T-helper 1 cell (primary cell): ENCODE measurements at places on chromosomes 16 and 17.

- DNase-seq = peak; percentile 75
Measured at GRCh38 chr17:6427279-6427781, 7.6 kb downstream of the AIPL1 start.

DNA sequence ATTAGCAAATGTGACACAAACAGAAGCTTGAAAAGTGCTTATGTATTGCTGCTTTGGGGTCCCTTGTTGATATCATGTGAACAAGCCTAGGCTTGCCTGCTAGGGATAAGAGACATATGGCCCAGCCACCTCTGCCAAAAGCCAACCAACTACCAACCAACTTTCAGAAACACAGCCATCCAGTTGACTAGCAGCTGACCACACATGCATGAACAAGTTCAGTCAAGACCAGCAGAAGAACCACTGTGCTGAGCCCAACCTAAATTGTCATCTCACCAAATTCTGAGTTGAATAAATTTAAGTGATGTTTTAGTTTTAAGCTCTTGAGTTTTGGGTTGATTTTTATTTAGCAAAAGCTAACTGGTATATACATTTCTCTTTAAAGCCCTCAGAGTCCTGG lies 3.5 kb downstream of the ERN2 start:
- no peak for DNase-seq

DNA sequence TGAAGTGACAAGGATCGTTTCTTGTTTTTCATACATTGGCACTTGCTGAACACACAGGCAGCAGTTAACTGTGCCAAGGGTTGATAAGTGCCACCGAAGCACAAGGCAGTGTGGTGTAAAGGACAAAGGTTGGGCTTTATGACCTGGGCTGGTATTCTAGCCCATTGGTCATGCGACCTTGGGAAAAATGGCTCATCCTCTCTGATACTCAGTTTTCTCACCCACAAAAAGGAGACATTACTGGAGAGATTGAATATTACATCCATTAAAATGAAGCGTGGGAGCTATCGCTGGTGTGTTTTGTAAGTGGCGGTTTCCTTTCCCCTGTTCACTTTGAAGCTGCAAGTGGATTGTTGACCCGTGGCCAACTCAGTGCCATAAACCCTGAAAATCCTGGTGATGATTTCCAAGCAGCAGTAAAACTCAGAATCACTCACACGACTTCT lies 216.9 kb downstream of the HAPSTR1 start:
- DNase-seq = no peak

DNA sequence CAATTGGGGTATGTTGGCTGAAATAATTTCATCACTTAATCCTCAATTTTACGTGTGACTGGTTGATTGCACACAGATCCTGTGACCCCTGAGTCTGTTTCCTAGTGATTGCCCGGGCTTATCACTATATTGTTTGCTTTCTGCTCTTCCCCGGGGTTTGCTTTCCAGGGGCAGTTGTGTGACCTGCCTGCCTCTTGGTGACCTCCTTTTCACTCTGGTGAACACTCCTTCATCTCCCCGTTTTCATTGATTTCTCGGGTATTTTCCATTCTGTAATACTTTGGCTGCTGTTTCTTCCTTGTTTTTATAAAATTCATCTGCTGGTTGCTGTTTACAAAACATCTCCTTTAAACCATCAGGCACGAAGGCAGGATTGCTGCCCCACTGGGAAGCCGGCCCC lies 36.0 kb downstream of the NTN1 start:
- no peak for DNase-seq

GRCh38 chr16:69523566-69524305 lies 42.0 kb upstream of the NFAT5 start:
- DNase-seq = no peak

DNA sequence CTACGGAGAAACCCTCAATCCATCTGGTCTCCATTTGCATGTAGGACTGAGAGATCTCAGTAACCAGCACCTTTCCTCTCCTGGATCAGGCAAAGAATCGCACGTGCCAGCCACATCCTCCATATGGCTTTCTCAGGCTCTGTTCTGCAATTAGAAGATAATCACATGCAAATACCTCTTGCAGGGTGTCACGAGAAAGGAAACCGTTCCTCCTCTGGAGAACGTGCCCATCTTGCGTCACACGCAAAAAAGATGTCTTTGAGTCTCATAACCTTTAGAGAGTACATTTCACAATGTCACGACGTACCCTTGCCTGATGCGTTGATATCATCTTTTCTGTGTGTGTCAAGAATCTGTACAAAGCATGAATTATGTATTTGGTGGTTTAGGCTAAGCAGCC lies 36.2 kb upstream of the DNAH17 start:
- DNase-seq = no peak

- peak; percentile 59 for DNase-seq
Measured at GRCh38 chr16:2486645-2487516, 12.0 kb downstream of the TBC1D24 start.

DNA sequence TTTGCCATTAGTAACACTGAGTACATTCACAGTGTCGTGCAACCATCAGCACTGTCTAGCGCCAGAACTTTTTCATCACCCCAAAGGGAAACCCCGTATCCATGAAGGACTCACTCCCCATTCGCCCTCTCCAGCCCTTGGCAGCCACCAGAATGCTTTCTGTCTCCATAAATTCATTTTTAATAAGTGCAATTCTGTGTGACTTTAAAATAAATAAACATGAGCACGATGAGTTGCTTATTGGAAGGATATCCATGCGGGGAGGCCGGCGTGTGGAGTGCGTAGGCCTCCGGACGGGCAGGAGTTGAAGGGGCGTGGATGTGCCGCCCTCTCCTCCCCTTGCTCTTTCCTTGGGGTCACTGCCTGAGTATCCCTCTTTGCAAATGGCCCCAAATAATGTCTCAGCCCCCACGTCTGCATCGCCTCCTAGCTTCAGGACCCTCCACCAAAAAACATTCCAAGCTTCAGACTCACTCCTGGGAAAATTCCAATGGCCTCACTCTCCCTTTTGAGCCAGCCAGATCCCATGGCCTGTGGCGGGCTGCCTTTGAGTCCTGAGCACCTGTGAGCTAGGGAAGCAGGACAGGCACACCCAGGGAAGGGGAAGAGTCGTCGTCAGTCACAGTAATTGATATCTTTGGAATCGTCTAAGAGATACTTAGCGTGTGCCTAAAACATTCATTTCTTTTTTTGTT lies 306.3 kb downstream of the SEC14L1 start:
- no peak for DNase-seq

DNA sequence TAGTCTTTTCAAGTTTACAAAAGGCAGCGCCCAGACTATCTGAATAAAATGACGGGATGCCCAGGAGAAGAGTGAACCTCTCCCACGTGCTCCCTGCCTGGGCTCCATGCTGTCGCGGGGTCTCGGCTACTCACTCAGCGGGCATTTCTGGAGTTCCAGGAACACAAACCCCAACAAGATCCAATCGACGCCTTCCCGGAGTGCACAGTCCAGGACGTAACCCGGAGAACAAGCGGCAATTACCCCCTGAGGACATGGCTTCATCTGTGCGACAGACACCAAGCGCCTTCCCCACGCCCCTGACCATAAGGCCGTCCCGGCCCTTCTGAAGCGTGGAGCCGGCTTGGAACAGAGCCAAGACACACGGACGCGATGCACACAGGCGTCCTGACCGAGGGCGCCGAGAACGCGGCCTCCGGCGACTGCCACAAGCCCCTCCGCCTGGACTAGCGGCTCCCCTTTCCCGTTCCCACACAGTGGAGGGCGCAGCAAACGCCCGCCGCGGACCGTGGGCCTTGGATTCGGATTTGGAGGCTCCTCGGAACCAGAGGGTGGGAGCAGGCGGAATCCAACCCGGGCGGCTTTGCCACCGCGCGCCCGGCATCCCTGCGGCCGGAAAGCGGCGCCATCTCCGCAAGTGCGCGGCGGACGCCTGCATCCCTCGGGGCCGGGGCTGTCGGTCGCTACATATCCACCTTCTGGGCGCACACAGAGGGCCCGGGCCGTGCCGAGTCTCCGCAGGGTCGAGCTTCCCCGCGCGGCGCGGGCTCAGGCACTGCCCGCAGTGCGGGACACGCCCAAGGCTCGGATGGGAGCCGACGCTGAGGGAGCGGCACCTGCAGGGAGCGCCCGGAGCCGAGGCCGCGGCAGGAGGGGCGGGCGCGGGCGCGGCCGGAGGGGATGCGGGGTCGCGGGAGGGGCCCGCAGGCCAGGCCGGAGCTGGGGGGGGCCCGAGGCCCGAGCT lies 725 bp downstream of the ABCA3 start:
- peak; percentile 17 for DNase-seq

DNA sequence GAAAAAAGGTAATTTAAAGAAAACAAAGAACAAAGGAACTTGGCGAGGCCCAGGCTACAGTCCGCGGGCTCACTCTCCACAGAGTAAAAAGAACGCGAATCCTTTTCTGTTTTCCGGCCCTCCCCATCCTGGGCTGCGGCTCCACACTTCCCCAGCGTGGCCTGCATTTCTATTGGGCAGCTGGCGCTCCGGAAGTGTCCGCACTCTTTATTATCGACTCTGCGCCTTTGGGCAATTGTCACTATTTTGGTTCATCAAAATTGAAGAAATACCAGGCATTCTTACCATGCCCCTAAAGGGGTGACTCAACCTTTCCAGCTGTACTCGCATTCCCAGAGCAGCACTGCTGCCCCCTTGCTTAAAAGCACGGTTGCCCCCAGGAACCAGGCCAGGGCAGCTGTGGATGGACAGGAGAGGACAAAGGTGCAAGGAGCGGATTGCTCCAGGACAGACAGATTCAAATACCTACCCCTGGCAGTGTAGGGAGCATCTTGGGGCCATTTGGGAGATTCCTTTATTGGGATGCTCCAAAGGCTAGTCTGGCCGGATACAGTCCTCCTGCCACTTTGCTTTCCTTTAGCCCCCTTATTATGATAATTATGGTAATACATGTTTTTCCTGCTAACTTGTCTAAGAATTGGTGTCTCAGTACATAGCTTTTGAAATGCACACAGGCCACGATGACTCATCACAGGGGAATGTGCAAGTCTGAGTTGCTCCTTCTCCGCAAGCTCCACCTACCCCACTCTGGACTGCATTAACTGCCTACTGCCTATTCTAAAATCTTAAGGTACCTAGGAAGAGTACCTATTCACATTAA lies 985 bp upstream of the SLFN12 start:
- DNase-seq = no peak

GRCh38 chr16:84714028-84714427 lies 14.2 kb downstream of the USP10 start:
- DNase-seq = no peak

GRCh38 chr17:8706431-8706830 lies 38.2 kb downstream of the CCDC42 start:
- no peak for DNase-seq

DNA sequence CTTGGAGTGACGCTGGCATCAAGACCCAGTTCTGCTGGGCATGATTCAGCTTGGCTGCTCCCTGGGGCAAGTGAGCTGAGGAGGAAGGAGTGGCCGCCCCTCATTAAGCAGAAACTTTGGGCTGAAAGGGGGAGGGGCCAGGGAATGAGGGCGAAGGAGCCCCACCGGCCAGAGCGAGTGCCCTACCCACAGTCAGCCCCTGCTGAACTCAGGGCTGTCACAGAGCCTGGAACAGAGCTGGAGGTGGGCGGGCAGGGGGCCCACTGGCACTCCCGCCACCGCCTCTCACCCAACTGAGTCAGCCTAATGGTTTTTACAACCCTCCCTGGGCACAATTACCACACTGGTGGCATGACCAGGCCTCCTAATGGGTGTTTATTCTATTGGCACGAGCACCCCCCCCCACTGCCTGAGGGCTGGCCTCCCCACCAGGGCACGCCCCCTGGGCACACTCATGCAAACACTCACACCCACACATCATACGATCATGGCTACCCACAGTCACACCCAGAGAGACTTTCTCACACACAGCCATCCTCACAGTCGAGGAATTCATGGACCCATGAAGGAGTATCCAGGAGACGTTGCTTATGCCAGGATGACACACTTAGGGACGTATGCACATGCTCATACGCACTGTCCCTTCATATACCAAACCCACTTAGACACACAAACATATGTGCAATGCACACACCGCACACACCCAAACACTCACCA lies 19.2 kb downstream of the UNC119 start:
- DNase-seq = no peak

- DNase-seq = peak; percentile 33
Measured at GRCh38 chr17:59311051-59311468, 20.4 kb upstream of the YPEL2 start.

GRCh38 chr17:7932949-7933348 lies 943 bp downstream of the CNTROB start:
- no peak for DNase-seq

GRCh38 chr17:74368341-74369081 lies 1.2 kb downstream of the GPR142 start:
- peak; percentile 60 for DNase-seq

DNA sequence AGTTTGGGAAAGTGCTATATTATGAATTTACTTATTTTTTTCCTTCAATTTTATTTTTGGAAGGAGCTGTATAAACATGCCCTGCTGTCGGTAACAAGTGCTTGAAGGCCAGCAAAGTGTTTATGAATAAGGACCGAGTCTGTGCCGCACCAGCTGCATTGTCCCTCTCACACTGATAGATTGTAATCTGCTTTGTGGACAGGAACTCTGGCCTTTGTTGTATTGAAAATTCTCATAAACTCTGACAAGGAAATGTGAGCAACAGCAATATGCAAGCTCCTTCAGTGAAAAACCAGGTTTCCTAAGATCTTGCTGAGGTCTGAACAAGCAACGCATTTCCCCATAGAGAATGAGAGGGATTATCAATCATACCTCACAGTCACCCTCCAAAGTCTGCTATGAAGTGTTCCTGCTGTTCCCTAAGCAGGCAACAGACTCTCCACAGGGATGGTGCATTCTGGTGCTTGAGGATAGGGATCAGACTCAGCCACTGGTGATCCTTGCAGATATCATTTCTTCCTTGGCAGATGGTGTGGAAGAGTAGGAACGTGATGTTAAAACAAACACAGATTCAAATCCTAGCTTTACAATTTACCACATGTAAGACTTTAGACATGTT lies 109.6 kb downstream of the KCNJ2 start:
- DNase-seq = no peak

DNA sequence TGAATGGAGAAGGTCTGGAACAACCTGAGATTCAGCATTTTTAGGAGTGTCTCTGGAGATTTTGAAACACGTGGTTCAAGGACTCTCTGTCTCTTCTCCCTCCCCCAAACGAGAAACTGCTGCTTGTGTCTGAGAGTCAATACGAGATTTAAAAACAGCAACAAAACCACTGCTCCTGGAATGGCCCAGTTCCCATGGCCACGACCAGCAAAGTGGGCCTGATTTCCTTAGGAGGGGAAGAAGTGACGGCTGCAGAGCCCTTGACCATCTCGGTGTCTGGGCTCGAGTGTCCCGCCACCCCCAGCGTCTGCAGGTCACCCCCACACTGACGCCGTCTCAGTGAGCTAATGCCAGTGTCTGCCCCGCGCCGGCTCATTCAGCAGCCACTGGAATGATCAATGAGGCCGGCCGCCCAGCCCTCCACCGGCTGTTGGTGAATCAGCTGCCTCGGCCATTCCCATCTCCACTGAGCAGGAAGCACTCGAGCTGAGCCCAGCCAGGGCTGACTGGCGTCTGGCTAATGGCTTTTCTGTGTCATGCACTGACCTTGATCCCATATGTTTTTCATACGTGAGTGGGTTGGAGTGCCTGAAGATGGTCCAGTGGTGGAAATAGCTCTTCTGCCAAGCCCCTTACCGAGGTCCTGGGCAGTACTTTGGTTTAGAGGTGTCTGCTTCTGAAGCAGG lies 151.8 kb downstream of the PITPNC1 start:
- no peak for DNase-seq

GRCh38 chr17:35523296-35523695 lies 14.2 kb downstream of the SLFN12L start:
- no peak for DNase-seq

GRCh38 chr16:50771366-50771765 lies 29.5 kb downstream of the CYLD start:
- DNase-seq = no peak
